Posterior vena cava (tissue), 2 donors: ENCODE measurements at places on chromosomes 1 and 21. TPM values are rescaled to one million over a fixed set of nuclear protein-coding genes. Genes with fewer than 3 reads are reported as not detected.

GRCh38 chr1:101028466-101028865 is 2.9 kb upstream of the DPH5 start:
- no peak for DNase-seq

DNA sequence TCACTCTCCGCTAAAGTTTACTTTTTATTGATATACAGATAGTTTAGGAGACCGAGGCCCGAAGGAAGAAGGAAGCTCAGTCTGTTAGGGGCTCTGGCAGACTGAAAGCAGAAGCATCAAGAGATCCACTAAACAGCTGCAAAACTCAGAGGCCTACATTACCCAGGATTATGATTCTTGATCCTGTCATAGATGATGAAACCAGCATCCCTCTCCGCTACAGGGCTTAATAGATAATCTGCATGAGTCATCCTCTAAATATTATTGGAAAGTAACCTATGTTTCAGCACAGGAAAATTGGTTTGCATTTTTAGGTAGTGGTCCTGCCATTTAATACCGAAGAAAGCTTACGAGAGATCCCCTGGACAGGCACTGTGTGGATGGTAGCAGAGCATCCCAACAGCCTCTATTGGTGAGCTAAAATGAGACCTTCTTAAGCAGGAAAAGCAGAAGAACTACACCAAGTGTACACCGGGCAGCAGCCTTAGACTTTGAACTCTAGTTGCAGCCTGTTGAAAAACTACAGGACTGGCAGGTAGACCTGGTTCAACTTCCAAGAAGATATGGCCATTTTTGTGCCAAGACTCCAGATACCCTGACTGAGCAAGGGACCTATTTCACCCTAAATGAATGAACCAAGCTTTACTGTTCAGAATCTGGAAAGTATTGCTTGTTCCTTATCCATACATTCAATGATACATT is 6.8 kb downstream of the CASQ2 start:
- DNase-seq = no peak

- DNase-seq = no peak
Measured at GRCh38 chr1:54359393-54360162, 46.6 kb downstream of the SSBP3 start.

MYCL gene
- total RNA-seq = 0.51 TPM

- DNase-seq = no peak
Measured at GRCh38 chr1:21326861-21327344, 36.6 kb upstream of the ECE1 start.

DHCR24 gene
- total RNA-seq = 8.0 TPM

GRCh38 chr1:88885933-88886332 is 5.4 kb downstream of the GTF2B start:
- DNase-seq = no peak

KCNE2 gene
- total RNA-seq = not detected

PRAMEF4 gene
- not detected for total RNA-seq

LAMC2 gene
- total RNA-seq = 2.9 TPM

GRCh38 chr1:89781494-89782126 is 39.2 kb upstream of the LRRC8D start:
- no peak for DNase-seq

DNA sequence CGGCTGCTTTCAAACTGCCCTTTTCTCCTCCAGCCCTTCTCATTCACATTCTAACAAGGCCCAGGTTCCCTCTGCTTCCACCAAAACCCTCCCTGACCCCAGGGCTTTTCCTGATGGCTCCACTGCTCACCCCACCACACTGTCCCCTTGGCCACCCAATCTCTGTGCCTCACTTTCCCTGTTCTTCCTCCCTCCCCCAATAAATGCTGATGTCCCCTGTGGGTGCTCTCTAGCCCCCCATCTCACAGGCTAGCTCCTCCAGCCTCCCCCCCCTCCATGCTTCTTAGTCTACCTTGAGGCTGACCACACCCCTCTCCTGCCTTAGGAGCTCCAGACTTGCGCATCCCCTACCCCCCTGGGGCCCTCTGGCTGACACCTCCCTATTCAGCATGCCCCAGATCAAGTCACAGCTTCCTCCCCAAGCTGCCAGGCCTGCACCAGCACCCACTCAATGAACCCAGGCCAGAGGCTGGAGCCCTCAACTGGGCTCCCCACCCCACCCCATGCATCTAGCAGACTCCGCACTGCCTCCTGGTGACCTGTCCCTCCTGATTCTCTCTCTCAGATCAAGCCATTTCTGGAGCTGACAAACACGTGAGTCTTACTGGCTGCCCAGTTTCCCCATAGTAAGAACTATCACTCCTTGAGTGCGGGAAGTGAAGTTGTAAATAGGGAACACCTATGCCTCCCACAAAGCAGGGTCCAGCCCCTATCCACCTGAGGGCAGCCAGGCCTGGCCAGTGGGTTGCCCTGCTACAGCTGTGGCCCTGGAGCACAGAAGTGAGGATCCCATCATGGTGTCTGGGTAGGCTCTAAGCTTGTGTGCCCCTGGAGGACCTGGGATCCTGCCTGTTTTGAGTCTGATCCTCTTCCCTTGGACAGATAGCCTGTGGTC is 117.9 kb downstream of the DMRTB1 start:
- DNase-seq = peak; percentile 63

CYP4A22 gene
- total RNA-seq = 0.32 TPM

DNA sequence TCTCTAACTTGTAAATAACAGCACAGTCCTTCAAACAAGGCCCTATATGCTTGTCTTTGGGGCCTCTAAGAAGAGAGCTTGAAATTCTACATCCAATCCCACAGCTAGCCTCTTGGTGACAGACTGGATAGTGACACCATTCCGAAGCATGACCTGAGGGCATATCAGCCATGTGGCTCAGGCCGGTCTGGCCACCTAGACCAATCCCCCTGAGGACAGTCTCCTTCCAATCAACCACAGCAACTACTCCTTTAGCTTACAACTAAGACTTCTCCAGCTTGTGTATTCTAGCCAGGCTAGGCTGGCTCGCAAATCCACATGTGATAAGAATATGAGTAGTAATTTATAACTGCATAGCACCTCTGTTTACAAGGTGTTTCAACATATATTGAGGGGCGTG is 14.0 kb downstream of the BCAR3 start:
- no peak for DNase-seq
